A549 treated with AZD2906 at 1 μM for 4 hours (cell line): ENCODE measurements at places on chromosomes 16 and 17. TPM values are rescaled to one million over a fixed set of nuclear protein-coding genes. Genes with fewer than 3 reads are reported as not detected.

ADAM11 gene
- total RNA-seq, result 1.8 to 2.6 TPM (median 1.9 TPM) in 5 replicates

FAM171A2 gene
- total RNA-seq, result 2.8 to 4.8 TPM (median 3.5 TPM) in 5 replicates

UMOD gene
- total RNA-seq, result not detected in 5 replicates

SYT17 gene
- total RNA-seq, result 10.1 to 12.1 TPM (median 11.8 TPM) in 5 replicates

ASGR2 gene
- 0.07 to 0.12 TPM in 2 of 5 replicates, not detected in the others for total RNA-seq

SRL gene
- total RNA-seq, result 0.03 to 0.08 TPM (median 0.06 TPM) in 5 replicates

MYLK3 gene
- total RNA-seq, result 0.03 to 0.07 TPM (median 0.05 TPM) in 5 replicates

ATAD5 gene
- total RNA-seq, result 3.1 to 5.1 TPM (median 3.9 TPM) in 5 replicates

VPS35L gene
- total RNA-seq, result 28.2 to 31.3 TPM (median 28.8 TPM) in 5 replicates

CYTH1 gene
- 62.6 to 77.0 TPM (median 64.3 TPM) in 5 replicates for total RNA-seq

CCL23 gene
- not detected in 5 replicates for total RNA-seq

CCL8 gene
- not detected in 5 replicates for total RNA-seq

SLFN14 gene
- total RNA-seq, result not detected in 5 replicates

ALOX12 gene
- total RNA-seq, result not detected in 5 replicates

GINS2 gene
- total RNA-seq, result 28.5 to 31.5 TPM (median 30.1 TPM) in 5 replicates

ITGA2B gene
- total RNA-seq, result 1.0 to 1.5 TPM (median 1.3 TPM) in 5 replicates

NECAB2 gene
- total RNA-seq, result 1.4 to 3.0 TPM (median 2.6 TPM) in 5 replicates

CLEC18C gene
- 0.05 to 0.11 TPM (median 0.08 TPM) in 4 of 5 replicates, not detected in the other for total RNA-seq

CES3 gene
- total RNA-seq, result 2.1 to 2.9 TPM (median 2.4 TPM) in 5 replicates

FBXL16 gene
- total RNA-seq, result 15.0 to 21.8 TPM (median 15.8 TPM) in 5 replicates

EZH1 gene
- 8.9 to 13.0 TPM (median 11.9 TPM) in 5 replicates for total RNA-seq

MT1M gene
- total RNA-seq, result 0.09 to 0.17 TPM in 2 of 5 replicates, not detected in the others

KRTAP16-1 gene
- total RNA-seq, result not detected in 5 replicates

RAP1GAP2 gene
- total RNA-seq, result 25.1 to 32.1 TPM (median 30.7 TPM) in 5 replicates

OTOA gene
- 0.06 to 0.10 TPM (median 0.06 TPM) in 4 of 5 replicates, not detected in the other for total RNA-seq

SPSB3 gene
- total RNA-seq, result 19.3 to 30.3 TPM (median 29.5 TPM) in 5 replicates

HOXB6 gene
- 3.5 to 5.2 TPM (median 4.3 TPM) in 5 replicates for total RNA-seq

WNK4 gene
- total RNA-seq, result 0.91 to 1.6 TPM (median 1.2 TPM) in 5 replicates

CHMP6 gene
- total RNA-seq, result 32.3 to 38.7 TPM (median 36.4 TPM) in 5 replicates

PHKB gene
- total RNA-seq, result 26.9 to 32.6 TPM (median 27.6 TPM) in 5 replicates

GNG13 gene
- not detected in 5 replicates for total RNA-seq

NGFR gene
- 0.95 to 1.1 TPM (median 1.1 TPM) in 5 replicates for total RNA-seq

SMIM22 gene
- total RNA-seq, result not detected in 5 replicates

KRTAP9-8 gene
- total RNA-seq, result not detected in 5 replicates

MT3 gene
- 0.41 to 0.88 TPM (median 0.79 TPM) in 5 replicates for total RNA-seq
